ENCODE measurements at places on chromosomes 1 and 21.

GRCh38 chr1:66250478-66250877 is 283.5 kb upstream of the SGIP1 start:
- no peak for DNase-seq

DNA sequence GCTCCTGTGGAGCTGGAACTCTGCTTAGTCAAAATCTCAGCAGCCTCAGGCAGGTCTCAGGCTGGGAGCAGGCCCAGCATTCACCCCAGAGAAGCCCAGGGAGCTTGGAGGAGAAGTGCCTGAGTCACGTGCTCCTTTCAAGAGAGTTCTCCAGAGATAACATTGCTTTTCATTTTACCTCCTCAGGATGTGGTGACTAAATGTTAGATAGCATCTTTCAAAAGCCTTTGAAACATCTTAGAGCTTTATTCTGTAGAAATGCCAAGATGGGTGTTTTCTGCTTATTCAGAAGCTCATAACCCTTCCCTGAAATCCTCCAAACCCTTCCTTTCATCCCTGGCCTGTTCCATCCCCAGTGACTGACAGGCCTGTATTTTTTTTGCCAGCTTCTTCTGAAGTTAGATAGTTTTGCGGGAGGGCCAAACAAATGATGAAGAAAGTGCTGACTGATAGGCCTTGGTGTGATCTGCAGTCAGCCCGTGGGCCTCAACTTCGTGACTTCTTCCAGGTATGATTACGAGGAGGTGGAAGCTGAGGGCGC is 58.0 kb downstream of the PGM1 start:
- no peak for DNase-seq

GRCh38 chr1:57722285-57722978 is 298.6 kb upstream of the DAB1 start:
- DNase-seq, result no peak

- DNase-seq, result no peak
These were observed 337.4 kb downstream of the SRGAP2C start for GRCh38 chr1:121522061-121522759.

GRCh38 chr1:26288311-26288941 is 8.5 kb downstream of the SH3BGRL3 start:
- no peak for DNase-seq

GRCh38 chr1:11541956-11542355 is 63.0 kb downstream of the DISP3 start:
- DNase-seq, result no peak

- no peak for DNase-seq
These were observed 1.5 kb downstream of the RAP1A start for GRCh38 chr1:111621050-111621449.

Data from cerebellar nuclear complex (tissue), 1 donor.